ENCODE measurements at places on chromosomes 5 and 9.

DNA sequence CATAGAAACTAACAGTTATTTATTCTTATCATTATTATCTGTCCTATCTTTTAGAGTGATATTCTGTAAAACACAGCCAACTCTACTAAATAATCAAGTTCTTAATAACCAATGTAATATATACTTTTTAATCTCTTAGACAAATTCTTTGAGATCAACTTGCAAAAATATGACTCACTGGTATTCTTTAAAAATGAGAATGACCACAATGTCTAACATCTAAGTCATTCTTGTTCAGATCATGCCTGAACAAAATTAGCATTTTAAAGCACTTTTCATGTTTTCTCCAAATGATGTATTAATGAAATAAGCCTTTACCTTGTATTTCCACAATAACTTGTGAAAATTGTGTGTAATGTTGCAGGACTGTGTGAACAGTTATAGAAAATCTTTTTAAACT lies 356.9 kb upstream of the RGMB start:
- DNase-seq: no peak

GRCh38 chr5:108521011-108521700 lies 139.3 kb upstream of the FBXL17 start:
- DNase-seq: no peak

DNA sequence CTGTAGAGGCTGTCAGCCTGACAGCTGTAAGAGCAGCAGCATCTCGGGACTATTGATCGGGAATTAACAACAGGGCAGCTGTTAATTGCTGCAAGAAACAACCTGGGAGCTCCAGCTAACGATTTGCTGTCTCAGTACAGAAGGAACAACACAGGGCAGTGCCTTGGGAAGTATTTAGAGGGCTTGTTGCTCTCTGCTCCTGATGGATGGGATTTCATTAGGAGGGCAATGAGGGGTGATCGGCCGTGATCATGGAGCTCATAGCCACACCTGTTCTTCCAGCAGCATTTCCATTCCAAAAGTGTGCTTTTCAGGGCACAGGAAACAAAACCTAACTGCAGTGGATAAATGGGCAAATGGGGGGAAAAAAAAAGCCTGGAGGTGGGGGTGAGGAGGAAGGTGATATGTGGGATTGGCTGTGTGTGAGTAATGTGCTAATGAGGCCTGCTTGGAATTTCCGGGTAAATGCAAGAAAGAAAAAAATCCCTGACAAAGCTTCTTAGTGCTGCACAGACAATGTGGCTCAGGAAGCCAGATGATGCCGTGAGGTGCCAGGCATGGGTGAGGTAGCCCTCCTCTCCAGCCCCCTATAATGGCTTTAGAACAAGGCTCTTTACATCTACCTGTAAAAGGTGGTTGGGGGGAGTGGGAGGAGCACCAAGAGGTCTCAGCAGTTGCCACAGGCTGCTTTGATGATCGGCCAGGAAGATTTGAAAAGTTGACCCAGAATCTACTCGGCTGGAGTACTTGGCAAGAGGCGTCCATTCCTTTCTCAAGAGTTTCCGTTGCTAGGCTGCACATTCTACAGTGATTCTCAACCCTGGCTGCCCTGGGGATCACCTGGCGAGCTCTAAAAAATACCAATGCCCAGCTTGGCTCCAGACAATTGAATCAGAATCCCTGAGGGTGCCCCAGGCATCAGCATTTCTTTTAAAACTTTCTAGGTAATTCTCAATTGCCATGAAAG lies 139.5 kb upstream of the KLF9 start:
- DNase-seq: no peak

GRCh38 chr5:42984307-42984706 lies 55.8 kb downstream of the ANXA2R start:
- no peak for DNase-seq

GRCh38 chr9:135960411-135961276 lies 529 bp downstream of the UBAC1 start:
- DNase-seq: no peak
